ENCODE measurements at places on chromosomes 6 and 20.

DNA sequence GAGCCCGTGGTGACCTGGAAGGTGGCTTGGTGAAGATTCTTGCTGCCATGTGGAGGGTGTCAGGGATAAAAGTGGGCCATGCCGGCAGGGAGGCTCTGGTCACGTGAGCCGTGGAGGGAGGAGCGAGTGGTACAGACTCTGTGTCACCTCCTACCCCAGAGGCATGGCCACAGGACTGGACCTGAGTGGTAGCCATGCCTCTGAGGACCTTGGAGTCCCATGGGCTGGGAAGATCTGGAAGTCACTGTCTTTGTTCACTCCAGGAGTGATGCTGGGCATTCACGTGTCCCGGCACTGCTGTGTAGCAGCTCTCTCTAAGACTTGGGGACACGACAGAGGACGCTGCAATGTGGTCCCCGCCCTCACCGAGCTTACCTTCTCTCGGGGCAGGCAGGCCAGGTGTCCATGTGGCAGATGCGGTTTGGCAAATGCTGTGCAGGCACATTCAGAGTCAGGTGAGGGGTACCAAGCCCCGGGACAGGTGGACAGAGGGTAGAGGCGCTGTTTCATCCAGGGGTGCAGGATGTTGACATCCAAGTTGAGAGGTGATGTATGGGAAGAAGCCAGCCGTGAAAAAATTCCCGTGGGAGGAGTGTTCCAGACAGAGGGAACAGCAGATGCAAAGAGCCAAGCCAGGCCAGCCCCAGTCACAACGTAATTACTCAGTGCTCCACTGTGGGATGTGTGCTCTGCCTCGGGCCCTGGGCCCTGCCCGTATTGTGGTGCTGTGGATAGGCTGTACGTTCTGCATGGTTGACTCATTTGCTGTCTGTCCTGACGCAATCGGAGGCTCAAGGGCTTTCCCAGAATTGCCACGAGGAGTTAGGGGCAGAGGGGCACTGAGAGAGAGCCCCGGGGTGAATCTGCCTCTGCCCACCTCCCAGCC is 307.8 kb downstream of the TAF4 start:
- peak; percentile 41 for DNase-seq

GRCh38 chr20:14879839-14880238 is 542.4 kb upstream of the FLRT3 start:
- DNase-seq, result no peak

- no peak for DNase-seq
These were observed 46.0 kb downstream of the CAP2 start for GRCh38 chr6:17439243-17439993.

- peak; percentile 10 for DNase-seq
These were observed 69.7 kb downstream of the MDN1 start for GRCh38 chr6:89749918-89750317.

DNA sequence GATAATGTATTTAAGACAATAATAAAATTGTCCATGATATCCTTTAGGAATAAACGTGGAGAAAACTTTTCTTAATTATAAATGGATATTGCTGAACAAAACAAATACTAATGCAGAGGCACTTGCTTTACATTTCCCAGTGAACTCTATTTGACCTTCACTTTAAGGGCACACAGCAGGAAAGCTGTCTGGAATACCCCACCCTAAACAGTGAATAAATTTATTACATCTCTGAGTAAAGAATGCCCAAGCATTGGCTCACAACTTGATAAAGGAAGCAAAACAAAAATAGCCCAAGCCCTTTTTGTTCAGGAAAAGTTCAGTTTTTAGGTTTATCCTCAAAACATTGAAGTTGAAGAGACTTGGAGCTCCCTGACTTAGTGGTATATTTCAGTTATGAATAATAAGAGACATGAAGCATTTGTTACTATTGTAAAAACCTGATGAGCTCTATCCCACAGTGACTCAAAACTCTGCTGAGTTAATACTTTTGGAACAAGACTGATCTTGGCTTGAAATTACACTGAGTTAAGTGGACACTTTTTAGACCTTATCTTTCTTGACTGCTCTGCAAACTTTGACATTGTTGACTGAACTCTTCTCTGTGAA is 353.9 kb downstream of the BCKDHB start:
- DNase-seq, result no peak

GRCh38 chr6:16749516-16750485 is 11.5 kb downstream of the ATXN1 start:
- DNase-seq, result no peak

GRCh38 chr6:117200067-117200466 is 65.3 kb upstream of the VGLL2 start:
- DNase-seq, result no peak

DNA sequence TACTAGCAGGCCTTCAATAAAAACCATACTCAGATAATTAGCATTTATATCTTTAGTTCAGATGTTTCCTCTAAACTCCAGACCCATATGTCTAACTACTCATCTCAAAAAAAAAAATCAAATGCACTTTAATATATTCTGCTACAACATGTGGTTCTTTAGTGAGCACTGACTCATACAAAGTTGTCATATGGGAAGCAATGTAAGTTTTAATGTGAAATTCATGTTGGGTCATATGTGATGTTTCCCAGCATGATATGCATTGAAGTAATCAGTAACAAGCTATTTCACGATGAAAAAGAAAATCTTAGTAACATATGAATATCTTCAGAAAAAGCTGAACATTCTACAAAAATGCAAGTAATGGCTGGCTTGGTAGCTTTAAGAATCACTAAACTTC is 859.7 kb upstream of the ADGRB3 start:
- peak; percentile 15 for DNase-seq

DNA sequence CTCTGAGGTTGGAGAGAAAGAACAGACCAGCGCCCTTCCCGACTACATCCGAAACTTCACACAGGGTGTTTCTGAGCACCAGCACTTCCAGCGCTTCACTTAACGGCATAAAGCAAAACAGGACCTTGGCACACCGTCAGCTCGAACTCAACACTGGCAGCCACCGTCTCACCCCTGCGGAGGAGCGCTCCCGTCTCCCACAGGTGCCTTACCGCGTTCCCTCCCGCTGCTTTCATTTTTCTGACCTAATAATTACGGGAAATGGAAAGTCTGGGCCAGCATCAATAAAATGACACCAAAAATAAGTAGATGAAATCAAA is 37.7 kb upstream of the SYNJ2 start:
- DNase-seq, result no peak

- no peak for DNase-seq
These were observed 82.5 kb downstream of the PREX1 start for GRCh38 chr20:48745330-48745729.

DNA sequence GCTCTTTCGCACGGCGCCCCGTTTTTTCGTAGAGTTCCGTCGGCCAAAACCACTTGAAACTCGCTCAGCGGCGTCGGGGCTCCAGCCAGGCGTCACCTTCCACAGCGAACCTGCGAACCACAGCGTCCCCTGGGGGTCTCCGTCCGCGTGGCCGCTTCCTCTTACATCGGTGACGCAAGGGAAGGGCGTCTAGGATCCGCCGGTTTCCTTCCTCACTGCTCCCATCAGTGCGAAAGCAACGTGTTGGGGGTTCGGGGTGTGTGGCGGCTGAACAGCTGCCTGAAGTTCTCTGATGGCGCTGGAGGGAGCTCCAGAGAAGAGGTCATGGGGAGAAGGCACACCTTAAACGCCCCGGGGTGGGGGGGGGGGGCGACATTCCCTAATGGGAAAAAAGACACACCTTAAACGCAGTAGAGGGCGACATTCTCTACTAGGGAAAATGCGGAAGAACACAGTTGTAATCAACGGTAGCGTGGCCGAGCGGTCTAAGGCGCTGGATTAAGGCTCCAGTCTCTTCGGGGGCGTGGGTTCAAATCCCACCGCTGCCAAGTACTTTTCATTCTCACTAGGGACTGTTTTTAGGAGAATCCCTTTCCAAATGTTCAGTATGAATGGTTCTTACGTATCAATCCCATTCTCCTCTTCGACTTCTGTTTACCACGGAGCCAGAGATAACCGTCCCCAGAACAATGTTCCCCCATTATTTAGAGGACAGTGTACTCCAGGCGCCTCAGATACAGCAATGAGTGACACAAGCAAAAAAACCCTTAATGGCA is 16.4 kb downstream of the ZNF311 start:
- DNase-seq, result peak; percentile 81

GRCh38 chr20:45964006-45964400 is 8.0 kb downstream of the ZNF335 start:
- DNase-seq, result no peak

Data from iris pigment epithelial cell (primary cell).